Stimulated activated naive CD8-positive, alpha-beta T cell treated with anti-CD3 and anti-CD28 coated beads, Interleukin-15, amount 100 ng/mL, for 72 hours (primary cell): ENCODE measurements at places on chromosomes 7 and 10.

- DNase-seq: no peak
These were observed 63.8 kb downstream of the ZNF438 start for GRCh38 chr10:30967650-30968410.

DNA sequence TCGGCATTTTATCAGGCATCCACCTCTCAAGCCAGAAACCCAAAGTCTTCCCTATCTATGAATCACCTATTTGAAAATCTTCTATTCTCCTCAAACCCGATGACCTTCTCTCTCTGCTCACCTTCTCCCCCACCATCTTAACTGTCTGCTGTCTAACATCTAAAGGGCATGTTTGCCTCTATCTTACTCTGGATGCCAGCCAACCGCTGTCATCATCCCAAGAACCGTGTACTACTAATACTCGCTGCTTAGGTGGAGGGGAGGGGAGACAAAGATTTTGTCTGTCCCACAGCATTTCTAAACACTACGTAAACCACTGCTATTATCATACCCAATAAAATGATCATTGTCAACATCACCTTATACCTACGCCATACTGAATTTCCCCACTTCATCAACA is 29.5 kb downstream of the PAXIP1 start:
- no peak for DNase-seq

- no peak for DNase-seq
These were observed 1.9 kb downstream of the CYP26A1 start for GRCh38 chr10:93075369-93076221.

GRCh38 chr7:28466341-28466740 is 54.0 kb downstream of the CREB5 start:
- no peak for DNase-seq

DNA sequence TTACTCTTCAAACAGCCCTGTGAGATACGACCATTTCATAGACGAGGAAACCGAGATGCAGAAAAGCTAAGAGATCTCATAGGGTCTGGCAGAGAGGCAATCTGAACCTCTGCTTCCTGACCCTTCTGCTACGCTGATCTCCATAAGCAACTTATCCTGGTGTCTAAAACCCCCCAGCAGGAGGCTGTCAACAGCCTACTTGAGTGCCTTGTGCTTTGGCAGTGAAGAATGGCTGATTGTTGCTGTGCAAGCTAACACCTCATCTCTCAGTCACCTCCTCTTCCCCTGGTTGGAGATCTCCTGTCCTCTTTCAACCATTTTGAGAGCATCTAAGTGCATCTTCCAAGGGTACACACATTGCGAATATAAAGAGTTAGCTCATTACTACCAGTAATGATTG is 86.2 kb downstream of the AOAH start:
- no peak for DNase-seq

GRCh38 chr10:124992462-124993344 is 50.8 kb downstream of the ZRANB1 start:
- peak; percentile 15 for DNase-seq

- DNase-seq: peak; percentile 62
These were observed 9.9 kb downstream of the NYAP1 start for GRCh38 chr7:100493476-100494264.

- peak; percentile 73 for DNase-seq
These were observed 3.6 kb upstream of the MTPN start for GRCh38 chr7:135980665-135981180.

GRCh38 chr7:83468251-83468739 is 180.6 kb downstream of the SEMA3E start:
- no peak for DNase-seq

DNA sequence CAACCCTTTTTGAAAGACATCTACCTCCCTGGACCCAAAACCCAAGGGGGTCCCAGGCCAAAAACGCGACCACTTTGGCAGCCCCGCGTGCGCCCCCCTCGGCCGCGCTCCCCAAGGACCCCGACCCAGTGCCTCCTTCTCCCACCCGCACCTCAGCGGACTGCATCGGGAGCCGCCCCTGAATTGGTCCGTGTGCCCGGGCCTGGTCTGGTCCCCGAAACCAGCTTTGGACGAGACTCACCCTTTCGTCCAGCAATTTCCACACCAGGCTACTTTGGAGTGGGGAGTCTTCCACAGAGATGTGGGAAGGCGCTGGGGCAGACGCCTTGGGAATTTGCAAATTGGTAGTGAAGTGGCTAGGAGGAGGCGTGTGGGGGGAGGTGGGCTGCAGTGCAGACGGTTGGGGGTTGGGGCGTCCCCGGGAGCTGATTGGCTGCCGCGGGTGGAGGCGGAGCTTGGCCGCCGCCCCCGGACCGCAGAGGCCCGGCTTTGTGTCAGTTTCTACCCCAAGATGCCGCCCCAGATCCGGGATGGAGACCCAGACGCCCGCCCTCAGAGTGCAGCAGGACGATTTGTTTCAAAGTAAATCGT is 16.9 kb downstream of the TCAF1 start:
- peak; percentile 28 for DNase-seq

GRCh38 chr10:73079779-73080541 is 16.7 kb downstream of the P4HA1 start:
- DNase-seq: no peak

DNA sequence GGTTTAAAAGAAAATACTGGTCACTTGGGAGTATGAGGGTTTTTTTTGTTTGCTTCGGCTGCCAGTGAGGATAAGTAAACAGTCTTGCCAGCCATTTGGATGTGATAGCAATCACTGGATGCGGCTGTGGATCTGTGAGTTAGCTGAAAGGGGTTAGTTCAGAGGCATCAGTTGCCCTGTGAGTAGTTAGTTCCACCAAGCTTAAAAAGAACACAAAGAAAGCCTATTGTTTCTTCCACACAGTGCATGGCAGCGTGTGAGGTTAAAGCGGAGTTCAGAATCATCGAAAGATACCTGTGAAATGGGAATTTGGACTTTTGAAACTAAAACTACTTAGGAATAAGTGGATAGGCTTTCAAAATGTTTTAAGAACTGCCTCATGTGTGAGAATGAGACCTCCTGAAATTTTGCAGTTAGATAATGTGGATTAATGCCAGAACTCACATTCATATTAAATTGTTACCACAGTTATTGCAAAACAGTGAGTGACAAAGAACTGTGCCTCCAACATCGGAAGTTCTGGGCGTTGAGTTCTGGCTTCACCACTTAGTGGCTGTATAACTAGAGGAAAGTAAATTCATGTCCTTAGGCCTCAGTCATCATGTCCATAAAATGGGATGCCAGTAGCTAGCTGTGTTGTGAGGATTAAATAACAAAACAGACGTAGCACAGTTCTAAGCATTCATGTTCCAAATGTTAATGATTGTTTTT is 31.3 kb downstream of the KIAA1217 start:
- no peak for DNase-seq

DNA sequence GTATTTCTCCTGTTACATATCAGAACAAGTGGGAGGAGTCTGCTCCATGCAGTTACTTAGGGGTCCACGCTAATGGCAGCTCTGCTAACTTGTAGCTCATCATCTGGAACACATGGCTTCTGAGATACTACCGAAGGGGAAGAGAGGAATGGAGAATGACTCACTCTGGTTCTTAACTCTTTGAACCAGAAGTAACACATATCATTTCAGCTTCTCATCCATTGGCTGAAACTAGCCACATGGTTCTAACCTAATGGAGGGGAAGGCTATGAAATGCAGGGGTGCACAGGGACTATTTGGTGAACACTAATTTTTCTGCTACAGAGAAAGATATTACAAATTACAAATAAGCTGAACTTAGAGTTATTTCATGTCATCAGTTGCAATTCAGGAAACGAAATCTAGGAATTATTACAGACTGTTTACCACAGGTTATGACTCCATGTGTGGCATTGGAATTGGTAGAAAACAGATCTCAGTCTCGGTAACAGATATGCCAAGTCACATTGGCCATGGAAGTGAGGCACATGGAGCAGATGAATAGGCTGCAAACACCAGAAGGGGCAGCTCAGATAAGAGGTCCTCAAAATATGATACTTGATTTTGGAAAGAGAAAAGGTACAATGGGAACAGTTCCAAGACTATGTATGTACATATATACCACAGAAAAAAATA is 9.4 kb upstream of the KAT6B start:
- no peak for DNase-seq

DNA sequence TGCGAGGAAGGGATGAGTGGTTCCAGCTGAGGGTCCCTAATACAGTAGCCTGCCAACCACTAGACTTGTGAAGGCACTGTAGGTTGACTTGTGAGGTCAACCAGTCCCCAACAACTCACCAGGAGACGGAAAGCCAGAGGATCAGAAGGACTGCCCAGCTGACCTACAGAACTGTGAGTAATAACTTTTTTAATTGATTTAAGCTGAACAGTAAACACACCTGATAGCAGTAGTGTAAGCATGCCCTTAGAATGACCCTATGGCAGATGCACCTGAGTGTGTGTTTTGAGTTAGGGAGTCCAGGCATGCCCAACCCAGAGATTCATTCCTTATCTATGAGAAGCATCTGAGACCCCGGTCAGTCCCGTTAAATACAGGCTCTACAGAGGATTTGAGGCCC is 14.1 kb downstream of the PRLHR start:
- DNase-seq: no peak

DNA sequence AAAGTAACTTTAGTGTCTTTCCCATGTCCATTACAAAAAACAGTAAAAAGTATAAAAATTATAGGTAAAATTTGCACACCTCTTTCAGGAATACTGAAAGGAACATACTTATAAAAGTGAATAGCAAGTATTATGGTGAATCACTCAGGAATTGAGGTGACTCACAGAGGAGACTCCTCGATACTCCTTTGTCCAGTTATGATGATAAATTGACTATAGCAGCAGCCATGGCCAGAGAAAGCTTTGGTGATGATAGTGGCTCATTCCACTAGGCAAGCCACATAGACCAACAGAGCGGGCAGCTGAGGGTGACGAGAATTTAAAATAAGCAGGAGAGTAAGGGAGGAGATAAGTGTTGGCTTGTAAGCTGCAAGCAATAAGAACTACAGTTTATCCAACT is 1231.1 kb upstream of the CELF2 start:
- no peak for DNase-seq

DNA sequence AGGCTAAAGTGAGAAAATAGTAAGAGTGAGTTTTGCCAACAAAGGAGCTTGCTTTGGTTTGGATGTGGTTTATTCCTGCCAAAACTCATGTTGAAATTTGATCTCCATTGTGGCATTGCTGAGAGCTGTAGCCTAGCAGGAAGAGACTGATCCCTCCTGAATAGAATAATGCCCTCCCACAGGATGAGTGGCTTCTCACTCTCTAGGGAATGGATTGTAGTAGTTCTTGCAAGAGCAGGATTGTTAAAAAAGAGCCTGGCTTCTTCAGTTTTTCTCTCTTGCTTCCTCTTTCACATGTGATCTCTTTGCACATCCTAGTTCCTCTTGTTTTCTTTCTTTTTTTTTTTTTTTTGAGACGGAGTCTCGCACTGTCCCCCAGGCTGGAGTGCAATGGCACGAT is 34.4 kb downstream of the ASAH2 start:
- DNase-seq: no peak

DNA sequence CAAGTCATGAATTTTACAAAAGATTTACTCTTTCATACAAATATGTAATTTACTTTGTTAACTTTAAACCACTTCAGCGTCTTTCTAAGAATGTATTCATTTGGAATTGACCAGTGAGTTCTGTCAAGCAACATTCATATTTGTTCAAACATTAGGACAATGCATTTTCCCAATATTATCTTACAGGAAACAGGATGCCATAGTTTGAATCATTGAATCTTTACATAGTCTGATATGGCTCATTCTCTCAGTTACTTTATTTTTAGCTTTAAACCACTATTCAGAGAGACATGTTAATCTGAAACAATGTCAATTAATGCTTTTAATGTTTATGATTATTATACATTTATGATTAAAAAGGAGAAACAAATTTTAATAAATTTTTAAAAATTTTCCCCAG is 21.1 kb upstream of the MEOX2 start:
- DNase-seq: no peak

- no peak for DNase-seq
These were observed 209.2 kb downstream of the AGMO start for GRCh38 chr7:15352421-15353206.

DNA sequence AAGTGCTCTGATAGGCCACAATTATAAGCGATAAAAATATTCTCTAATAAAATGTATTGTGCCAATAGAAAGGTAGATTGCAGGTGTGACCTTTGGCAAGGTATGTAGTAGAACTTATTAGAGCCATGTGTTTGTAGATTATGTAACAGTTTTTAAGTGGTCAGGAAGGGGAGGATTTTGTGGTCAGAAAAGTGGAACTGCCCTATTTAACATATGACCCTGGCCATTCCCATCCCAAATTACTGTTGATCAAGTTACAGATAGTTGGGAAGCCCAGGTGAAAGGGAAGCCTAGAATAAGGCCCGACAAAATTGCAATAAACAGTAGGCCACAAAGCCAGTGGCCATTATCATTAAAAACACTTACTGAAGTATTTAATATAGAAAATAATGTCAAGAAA is 89.2 kb downstream of the SPAG6 start:
- no peak for DNase-seq

- no peak for DNase-seq
These were observed 3.1 kb upstream of the AIFM2 start for GRCh38 chr10:70135684-70136083.

- no peak for DNase-seq
These were observed 9.5 kb upstream of the IDI2 start for GRCh38 chr10:1035201-1035600.

GRCh38 chr10:123140164-123140982 is 4.6 kb downstream of the HMX3 start:
- peak; percentile 30 for DNase-seq

- no peak for DNase-seq
These were observed 70.1 kb upstream of the TCERG1L start for GRCh38 chr10:131381576-131381975.

GRCh38 chr10:30459283-30459682 is 25.3 kb downstream of the MAP3K8 start:
- no peak for DNase-seq

DNA sequence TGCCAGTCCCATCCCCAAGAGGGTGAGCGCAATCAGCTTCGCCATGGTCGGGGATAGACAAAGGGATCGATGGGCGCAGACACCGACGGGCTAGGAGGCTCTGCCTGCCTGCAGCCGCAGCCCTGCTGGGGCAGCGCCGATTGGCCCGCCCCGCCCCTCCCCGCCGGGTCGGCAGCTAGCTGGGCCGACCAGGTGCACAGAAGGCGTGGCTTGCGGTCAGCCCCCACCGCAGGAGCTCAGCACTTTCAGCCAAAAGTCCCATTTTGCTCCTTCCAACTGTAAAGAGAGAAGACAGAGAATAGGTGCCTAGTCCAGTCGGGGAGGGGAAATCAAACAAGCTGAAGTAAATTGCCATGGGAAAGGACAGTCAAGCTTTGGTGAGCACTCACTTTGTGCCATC is at the start of gene PON1:
Gene PON1, minus strand, starts transcription at position 102 of the 400 bp plus-strand sequence. Its CDS starts 57 bp downstream, at position 45.
- peak; percentile 9 for DNase-seq

DNA sequence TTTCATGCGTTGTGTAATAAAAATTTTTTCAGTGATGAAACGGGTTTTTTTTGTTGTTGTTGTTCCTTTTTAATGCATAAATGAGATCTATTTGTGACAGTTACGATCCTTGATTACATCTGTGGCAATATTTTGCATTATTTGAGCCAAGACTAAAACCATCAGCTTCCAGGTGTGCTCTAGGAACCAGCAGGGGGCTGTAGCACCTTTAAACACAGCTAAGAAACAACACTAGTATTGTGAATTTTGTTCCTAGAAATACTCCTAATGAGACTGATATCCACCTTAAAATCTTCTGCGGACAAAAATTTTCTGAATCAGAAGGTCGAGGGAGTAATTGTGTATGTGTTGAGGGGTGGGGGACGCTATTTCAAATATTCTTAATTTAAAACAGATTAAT is 52.6 kb downstream of the FGFBP3 start:
- DNase-seq: no peak
